ENCODE measurements at places on chromosomes 3 and 15.

GRCh38 chr15:60494108-60494507 lies 15.2 kb upstream of the ICE2 start:
- DNase-seq: no peak

- DNase-seq: no peak
These were observed 60.7 kb upstream of the ALDH1A3 start for GRCh38 chr15:100818927-100819326.

- no peak for DNase-seq
These were observed 782.4 kb upstream of the ROBO1 start for GRCh38 chr3:80550174-80550573.

GRCh38 chr15:35690698-35691116 lies 144.7 kb upstream of the DPH6 start:
- no peak for DNase-seq

DNA sequence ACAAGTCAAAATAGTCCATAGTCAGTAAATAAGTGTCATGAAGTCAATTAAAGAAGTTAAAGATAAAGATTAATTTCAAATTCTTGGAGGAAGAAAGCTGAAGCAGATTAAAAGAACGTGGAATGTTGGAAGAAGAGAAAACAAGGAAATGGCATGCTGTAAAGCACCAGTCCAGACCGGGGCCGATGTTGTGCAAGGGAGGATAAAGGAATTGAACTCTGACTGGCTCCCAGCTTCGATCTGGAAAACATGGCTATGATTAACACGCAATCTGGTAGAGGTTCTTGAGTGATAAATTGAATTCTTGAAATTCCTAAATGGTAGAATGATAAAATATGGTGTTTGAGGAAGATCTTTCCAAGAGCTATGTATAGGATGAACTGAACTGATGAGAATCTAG lies 194.4 kb downstream of the MEIS2 start:
- DNase-seq: no peak

- DNase-seq: no peak
These were observed 297.0 kb upstream of the LRRFIP2 start for GRCh38 chr3:37471425-37471824.

GRCh38 chr3:37765591-37766488 lies 95.8 kb upstream of the CTDSPL start:
- DNase-seq: peak; percentile 81

GRCh38 chr3:113213896-113214587 lies 2.7 kb downstream of the BOC start:
- no peak for DNase-seq

DNA sequence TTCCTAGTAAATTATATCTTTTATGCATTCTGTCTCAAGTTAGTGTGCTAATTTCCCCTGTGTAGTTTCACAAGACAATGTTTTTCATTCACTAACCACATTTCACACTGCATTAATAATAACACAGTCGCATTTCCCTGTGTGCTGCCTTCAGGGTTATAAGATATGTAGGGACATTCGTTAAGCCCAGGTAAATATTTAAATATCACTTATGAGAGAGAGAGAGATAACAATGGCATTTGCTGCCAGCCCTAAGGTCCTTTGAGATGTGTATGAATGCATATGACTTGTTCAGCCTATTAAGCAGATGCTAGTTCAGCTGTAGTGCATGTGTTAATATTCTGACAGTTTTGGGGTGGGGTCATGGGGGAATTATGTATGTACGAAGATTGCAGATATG lies 876.7 kb downstream of the NAALADL2 start:
- no peak for DNase-seq

DNA sequence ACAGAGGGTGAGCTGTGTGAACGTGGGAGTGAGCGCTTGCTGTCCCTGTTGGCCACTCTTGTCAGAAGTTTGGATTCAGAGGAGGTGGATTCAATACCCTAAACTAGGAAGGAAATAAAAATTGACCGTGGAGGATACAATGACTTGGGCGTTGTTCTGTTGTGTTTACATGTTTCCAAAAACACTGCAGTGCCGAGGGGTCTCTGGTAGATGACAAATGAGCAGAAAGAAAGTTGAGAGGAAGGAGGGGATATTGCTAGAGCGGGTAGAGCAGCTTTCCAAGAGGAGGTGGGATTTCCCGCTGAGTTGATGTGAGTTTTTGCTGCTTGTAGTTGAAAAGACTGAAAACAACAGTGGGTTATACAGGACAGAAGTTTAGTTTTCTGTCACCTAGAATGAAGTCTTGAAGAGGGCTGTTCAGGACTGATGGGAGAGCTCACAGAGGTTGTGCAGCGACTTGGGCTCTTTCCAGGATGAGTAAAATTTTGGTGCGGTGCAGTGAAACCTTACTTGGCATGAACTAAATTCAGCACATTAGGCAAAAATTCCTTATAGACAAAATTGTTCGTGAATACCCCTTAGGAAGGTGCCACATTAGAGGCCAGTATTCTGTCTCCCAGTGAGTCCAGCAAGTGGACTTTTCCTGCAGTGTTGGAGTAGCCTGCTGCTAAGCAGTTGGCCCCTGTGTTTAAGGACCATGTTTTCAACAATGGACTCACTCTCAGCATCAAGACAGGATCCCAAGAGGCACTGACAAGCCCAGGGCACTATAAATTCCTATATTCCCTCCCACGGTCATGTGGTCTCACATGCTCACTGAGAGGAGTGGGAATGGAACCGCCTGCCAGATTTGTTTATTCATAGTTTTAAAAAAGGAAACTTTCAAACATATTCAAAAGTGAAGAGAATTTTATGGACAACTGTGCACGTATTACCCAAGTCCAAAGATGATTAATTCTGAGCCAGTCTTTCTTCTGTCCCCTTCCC lies 435.0 kb upstream of the C2CD4B start:
- DNase-seq: no peak

- DNase-seq: peak; percentile 78
These were observed at the start of gene HDGFL3 for GRCh38 chr15:83207660-83208366. TSS of gene HDGFL3 (minus strand) at chr15:83207823. CDS start at chr15:83207414, 409 bp downstream.

DNA sequence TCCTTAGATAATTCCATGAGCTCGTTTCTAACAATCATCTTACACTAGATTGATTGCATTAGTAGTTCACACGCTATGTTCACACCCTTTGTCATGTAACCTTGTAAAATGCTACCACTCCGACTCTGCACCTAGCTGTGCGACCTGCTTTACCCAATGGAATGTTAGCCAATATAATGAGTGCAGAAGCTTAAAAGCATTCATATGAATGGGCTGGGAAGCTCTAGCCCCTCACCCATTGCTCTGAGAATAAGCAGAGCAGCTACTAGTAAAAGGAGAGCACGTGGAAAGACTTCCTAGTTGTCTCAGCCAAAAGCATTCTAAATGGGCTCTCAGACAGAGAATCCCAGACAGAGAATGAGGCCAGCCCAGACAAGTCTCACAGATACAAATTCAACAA lies 410.6 kb upstream of the UBE2E2 start:
- DNase-seq: no peak

- no peak for DNase-seq
These were observed 207.5 kb downstream of the CADPS start for GRCh38 chr3:62667714-62668113.

- no peak for DNase-seq
These were observed 67.3 kb downstream of the THSD4 start for GRCh38 chr15:71182522-71182921.

- DNase-seq: no peak
These were observed 67.6 kb upstream of the NTRK3 start for GRCh38 chr15:88323976-88324740.

DNA sequence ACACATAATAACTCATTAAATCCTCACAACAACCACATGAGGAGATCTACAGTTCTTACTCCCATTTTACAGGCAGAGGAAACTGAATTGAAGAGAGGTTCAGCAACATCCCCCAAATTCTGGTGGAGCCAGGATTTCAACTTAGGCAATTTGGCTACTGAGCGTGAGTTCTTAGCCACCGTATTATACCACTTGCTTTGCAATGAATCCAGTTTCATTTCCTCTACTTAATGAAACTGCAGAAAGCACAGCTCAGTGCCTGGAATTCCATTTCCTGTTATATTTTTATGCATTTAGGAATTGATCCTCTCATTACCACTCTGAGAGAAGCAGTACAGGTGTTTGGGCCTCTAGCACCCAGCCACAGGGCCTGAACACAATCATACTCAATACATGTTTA lies 4.3 kb downstream of the ZNF860 start:
- DNase-seq: no peak

GRCh38 chr3:27208961-27209616 lies 160.1 kb downstream of the NEK10 start:
- DNase-seq: no peak

- no peak for DNase-seq
These were observed 33.7 kb downstream of the ANXA2 start for GRCh38 chr15:60363903-60364611.

GRCh38 chr3:9730657-9731205 lies 804 bp upstream of the BRPF1 start:
- no peak for DNase-seq

DNA sequence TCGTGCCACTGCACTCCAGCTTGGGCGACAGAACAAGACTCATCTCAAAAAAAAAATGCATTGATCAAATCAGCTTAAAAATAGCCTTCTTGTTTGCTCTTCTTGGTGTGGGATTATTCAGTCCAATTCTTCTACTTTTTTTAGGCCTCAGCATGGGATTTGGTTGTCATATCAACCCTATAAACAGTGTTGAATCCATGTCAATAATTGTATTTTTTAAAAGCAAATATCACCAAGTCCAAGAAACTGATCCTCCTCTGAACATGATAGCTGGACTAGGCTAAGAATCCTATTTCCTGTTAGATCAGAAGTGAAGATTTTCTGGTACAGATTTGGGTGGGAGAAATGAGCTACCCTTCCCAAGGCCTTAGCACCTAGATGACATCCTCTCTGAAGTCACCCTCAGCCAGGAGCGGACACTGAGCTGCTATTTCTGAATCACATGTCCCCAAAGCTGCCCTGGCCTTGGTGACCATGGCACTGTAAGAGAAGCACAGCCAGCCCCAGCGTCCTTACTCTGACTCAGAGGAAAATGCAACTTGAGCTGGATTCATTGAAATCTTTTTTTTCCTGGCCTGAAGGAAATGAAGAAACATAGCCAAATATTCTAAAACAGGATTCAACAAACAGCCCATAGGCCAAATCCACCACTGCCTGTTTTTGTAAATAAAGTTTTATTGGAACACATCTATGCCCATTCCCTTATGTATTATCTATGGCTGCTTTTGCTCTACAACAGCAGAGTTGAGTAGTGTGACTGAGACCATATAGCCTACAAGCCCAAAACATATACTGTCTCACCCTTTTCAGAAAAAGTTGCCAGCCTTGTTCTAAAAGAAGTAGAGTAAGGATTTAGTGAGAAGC lies 215.9 kb upstream of the CTDSPL start:
- peak; percentile 79 for DNase-seq

- DNase-seq: no peak
These were observed 46.2 kb upstream of the PRTG start for GRCh38 chr15:55789066-55789660.
